ENCODE measurements at places on chromosomes 5 and 9. TPM values are rescaled to one million over a fixed set of nuclear protein-coding genes. Genes with fewer than 3 reads are reported as not detected.

The SLC31A2 gene
- 6.0 TPM for total RNA-seq

The GLRA1 gene
- not detected for total RNA-seq

The GARIN3 gene
- not detected for total RNA-seq

The KIAA0825 gene
- total RNA-seq: 1.0 TPM

The NIPAL4 gene
- total RNA-seq: 0.25 TPM

The CCNO gene
- not detected for total RNA-seq

The FOXD4L4 gene
- total RNA-seq: not detected

The OTULIN gene
- 140 TPM for total RNA-seq

The SERF1B gene
- total RNA-seq: 24.5 TPM

The PCDHGA1 gene
- total RNA-seq: not detected

The SLC34A3 gene
- not detected for total RNA-seq

The CARD9 gene
- total RNA-seq: 0.14 TPM

The PDE8B gene
- total RNA-seq: not detected

The UGT3A2 gene
- total RNA-seq: not detected

The ROR2 gene
- total RNA-seq: 0.43 TPM

The BTNL3 gene
- total RNA-seq: not detected

All from CD8-positive, alpha-beta T cell (primary cell).